Type B pancreatic cell (in vitro differentiated cells): ENCODE measurements at places on chromosomes 3 and 15.

- H3K4me3 ChIP-seq, result no peak overlapping the region
- DNase-seq, result no peak
- no peaks in the 10 kb centered on the region for H3K27me3 ChIP-seq
- no peaks in the 10 kb centered on the region for H3K36me3 ChIP-seq
Measured at GRCh38 chr15:82737975-82738374, 28.3 kb upstream of the AP3B2 start.

DNA sequence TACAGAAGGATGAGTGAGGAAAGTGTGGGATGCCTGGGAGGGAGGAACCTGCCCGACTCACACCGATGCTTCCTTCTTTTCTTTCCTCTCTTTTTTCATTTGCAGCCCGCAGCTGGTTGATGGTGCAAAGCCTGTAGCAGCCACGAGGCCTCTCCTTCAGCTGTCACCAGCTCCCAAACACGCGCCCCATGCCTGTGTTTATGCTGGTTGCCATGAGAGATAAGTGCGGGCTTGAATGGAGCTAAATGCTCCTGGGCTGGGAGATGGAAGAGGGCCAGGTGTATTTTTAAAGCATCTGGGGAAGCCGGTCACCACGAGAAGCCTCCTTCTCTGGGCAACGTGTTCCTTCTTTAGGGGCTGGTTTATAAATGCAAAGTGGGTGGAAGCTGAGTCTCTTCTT lies 9.3 kb downstream of the COLQ start:
- H3K36me3 ChIP-seq, result no peaks in the 10 kb centered on the region
- no peaks in the 10 kb centered on the region for H3K27me3 ChIP-seq
- peaks cover 7% of the 10 kb centered on the region for H3K4me1 ChIP-seq
- no peak overlapping the region for H3K4me3 ChIP-seq
- no peak for DNase-seq
- no peak overlapping the region for H3K27ac ChIP-seq

- no peak overlapping the region for H3K4me3 ChIP-seq
- no peak for DNase-seq
- peaks cover 4% of the 10 kb centered on the region for H3K27me3 ChIP-seq
- peaks cover 7% of the 10 kb centered on the region for H3K4me1 ChIP-seq
- no peak overlapping the region for H3K27ac ChIP-seq
Measured at GRCh38 chr3:196689941-196690660, 21.9 kb downstream of the CEP19 start.

- no peaks in the 10 kb centered on the region for H3K36me3 ChIP-seq
- no peak overlapping the region for H3K4me3 ChIP-seq
- peaks cover 33% of the 10 kb centered on the region for H3K4me1 ChIP-seq
- H3K27me3 ChIP-seq, result peaks cover 4% of the 10 kb centered on the region
- H3K27ac ChIP-seq, result no peak overlapping the region
Measured at GRCh38 chr3:8204853-8205650, 296.6 kb upstream of the LMCD1 start.

DNA sequence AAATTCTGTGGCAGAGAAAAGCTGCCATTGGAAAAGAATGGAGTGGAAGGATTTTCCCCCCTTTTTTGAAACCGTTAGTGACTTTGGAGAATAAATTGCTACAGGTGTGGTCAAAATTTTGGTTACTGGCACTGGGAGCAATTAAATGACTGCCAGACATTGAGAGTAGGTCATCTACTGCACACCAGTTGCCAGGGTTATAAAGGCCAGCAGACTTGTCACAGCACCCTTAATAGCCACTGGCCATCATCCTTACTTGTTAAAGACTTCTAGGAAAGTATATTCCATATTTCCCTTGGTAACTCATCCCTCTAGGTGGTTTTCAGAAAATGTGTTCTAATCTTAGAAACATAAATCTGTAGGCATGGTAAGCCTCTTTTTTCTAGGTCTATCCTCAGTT lies 8.0 kb downstream of the PIK3CA start:
- no peaks in the 10 kb centered on the region for H3K27me3 ChIP-seq
- no peak overlapping the region for H3K4me3 ChIP-seq
- peaks cover 3% of the 10 kb centered on the region for H3K36me3 ChIP-seq
- H3K27ac ChIP-seq, result no peak overlapping the region

DNA sequence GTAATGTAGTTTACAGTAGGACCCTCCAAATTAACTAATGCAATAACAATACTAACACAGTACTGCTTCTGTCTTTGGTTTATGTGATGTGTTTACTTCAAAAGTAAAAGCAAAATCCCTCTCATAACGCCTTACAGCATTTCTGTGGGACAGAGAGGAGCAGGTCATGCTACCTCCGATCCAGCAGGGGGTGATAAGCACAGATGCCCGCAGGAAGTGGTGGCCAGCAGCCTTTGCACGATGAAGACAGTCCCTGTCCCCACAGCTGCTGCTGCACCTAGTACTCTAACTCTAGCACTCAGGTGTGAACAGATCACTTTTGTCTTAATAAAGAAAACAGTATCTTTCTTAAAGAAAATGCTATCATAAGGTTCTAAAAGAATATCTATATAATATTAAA lies 38.3 kb downstream of the ANO10 start:
- no peaks in the 10 kb centered on the region for H3K27me3 ChIP-seq
- DNase-seq, result no peak
- no peak overlapping the region for H3K27ac ChIP-seq
- peaks cover 6% of the 10 kb centered on the region for H3K36me3 ChIP-seq

GRCh38 chr3:150013801-150014200 lies 43.1 kb upstream of the PFN2 start:
- H3K27ac ChIP-seq, result no peak overlapping the region
- DNase-seq, result no peak
- H3K36me3 ChIP-seq, result peaks cover 6% of the 10 kb centered on the region
- no peak overlapping the region for H3K4me3 ChIP-seq
- H3K4me1 ChIP-seq, result peaks cover 2% of the 10 kb centered on the region
